ENCODE measurements at places on chromosomes 7 and 10.

DNA sequence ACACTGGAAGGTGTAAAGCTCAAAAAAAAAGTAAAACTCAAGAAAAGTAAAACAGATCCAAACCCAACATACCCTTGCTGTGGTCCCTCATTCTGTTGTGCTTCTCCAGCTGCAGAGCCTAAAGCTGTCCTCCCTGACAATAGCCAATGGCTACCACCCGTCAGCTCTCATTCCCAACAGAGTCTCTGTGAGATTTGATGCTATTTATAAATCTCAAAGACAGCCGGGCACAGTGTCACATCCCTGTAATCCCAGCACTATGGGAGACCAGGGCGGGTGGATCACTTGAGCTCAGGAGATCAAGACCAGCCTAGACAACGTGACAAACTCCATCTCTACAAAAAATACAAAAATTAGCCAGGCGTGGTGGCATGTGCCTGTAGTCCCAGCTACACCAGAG lies 116.0 kb downstream of the KMT2E start:
- no peak for DNase-seq

DNA sequence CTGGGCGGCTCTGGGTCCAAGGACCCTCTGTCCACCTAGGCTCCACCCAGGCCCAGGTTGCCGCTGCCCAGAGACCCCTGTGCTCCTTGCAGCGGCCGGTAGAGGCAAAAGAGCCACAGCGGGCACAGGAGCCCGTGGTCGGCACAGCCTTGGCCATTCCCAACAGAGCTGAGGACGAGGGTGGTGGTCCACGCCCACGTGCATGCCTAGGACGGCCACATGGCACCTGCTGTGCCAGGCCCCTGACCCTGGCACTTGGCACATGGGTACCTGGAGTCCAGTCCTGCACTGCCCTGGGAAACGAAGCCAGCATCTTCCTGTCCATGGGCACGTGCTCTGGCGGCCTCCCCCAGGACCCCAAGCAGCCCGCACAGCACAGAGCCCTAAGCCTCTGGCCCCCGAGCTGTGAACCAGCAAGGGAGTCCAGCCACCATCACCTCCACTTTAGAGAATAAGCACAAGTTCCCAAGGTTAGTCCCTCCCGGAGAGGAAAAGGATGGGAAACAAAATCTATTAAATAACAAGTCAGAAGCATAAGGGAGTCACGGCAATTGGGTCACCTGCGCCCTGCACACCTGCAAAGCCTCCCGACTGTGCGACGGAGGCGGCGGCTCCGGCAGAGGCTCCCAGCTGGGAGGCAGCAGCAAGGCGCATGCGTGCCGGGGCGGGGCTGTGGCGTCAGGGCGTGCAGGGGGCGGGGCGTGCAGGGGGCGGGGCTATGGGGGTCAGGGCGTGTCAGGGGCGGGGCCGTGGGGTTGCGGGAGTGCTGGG lies 59.1 kb downstream of the STK32C start:
- DNase-seq, result no peak

GRCh38 chr7:151725844-151726651 lies 150.9 kb downstream of the PRKAG2 start:
- peak; percentile 32 for DNase-seq

DNA sequence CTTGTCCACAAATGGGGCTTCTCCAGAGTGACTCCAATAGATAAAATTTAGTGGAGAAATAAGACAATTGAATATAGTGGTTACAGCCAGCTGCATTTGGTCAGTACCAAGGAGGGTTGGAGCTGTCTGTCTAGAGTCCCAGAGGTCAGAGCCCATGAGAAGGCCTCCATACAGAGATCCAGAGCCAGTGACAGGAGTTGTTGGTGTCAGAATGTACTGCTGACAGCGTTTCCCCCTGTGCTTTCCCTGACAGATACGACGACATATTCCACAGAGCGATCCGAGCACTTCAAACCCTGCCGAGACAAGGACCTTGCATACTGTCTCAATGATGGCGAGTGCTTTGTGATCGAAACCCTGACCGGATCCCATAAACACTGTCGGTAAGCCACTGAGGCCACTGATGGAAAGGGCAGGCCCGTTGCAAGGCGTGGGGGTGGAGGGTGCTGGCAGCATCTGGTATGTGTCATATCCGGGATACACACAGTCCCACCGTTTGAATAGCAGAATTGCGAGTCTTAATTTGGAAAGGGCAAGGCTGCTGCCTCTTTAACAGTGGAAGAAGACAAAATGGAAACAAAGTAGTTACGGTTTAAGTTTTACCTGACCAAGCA lies 483.6 kb downstream of the NRG3 start:
- no peak for DNase-seq

GRCh38 chr10:125003146-125003900 lies 61.4 kb downstream of the ZRANB1 start:
- no peak for DNase-seq

- DNase-seq, result no peak
Measured at GRCh38 chr7:112225006-112225405, 18.5 kb downstream of the ZNF277 start.

- DNase-seq, result no peak
Measured at GRCh38 chr10:119981826-119982225, 89.3 kb downstream of the SEC23IP start.

DNA sequence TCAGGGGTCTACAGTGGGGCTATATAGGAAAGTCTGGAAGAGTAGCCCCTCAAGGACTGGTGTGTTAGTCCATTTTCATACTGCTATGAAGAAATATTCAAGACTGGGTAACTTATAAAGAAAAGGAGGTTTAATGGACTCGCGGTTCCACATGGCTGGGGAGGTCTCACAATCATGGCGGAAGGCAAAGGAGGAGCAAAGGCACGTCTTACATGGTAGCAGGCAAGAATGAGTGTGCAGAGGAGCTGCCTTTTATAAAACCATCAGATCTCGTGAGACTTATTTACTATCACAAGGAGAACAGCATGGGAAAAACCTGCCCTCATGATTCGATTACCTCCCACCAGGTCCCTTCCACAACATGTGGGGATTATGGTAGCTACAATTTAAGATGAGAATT lies 3.0 kb downstream of the FKBP14 start:
- DNase-seq, result no peak

DNA sequence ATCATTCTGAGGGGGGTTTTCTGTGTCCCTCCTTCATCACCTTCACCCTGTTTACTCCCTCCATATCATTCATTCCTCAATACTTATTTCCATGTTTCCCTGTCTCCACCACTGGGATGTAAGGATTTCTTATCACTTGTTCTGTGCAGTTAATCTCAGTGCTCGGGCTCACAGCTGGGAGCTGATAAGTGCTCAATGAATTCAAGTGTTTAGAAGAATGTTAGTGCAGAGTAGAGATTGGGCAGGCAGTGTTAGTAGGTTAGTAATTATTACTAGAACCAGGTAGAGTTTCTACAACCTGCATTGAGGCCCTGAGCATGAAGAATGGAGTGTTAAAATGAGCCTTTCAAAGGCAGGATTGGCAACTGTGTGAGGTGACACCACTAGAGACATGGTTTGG lies 458.1 kb downstream of the AUTS2 start:
- DNase-seq, result no peak

DNA sequence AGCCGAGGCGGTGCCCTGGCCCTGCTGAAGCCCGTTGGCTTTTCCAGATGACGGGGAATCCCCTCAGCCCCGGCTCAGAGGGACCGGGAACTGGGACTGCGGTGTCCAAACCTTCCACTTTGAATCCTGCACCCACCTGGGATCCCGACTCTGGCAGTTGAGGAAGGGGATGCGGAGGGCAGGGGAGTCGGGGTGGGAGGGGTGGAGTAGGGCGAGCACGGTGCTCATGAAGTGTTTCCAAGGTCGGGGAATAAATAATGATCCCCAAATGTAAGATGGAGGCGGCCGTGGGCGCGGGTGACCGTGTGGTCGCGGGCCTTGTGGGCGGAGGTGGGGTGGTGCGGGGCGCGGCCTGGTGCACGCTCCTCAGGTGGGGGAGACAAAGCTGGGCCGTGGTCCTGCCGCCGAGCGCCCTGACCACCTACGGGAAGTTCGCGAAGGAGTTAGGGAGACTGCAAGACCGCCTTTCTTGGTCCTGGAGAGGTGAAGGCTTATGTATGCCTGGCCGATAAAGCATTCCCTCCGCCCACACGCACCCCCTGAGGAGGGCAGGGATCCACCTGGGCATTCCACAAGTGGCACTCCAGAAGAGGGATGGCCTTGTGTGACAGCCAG lies 1.4 kb downstream of the MTURN start:
- DNase-seq, result no peak

GRCh38 chr7:150375662-150376521 lies 3.2 kb upstream of the ZNF775 start:
- no peak for DNase-seq

GRCh38 chr10:128625926-128626325 lies 499.7 kb upstream of the MKI67 start:
- DNase-seq, result no peak

DNA sequence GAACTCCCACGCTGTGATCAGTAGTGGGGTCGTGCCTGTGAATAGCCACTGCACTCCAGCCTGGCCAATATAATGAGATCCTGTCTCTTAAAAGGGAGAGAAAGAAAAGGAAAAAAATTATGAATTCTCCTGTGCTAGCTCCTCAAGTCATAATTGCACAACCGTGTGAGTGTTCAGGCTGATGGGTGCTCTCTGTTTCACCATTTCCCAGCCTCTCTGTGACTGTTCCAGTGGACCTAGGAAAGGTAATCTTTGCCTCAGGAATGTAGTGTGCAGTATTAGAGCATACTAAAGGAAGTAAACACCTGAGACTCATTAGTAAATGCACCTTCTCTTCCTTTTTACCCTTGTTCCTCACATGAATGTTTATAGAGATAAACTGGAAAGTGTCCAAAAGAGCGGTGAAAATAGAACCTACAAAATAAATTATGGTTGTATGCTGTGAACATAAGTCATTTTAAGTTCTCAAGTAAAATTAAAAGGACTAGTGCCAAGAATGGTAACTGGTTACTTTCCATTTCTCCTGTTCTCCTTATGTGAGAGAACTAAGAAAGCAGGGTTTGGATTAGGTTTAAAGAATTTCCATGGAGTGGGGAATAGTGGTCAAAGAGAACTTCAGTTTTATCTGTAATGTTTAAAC lies 42.7 kb downstream of the INPP5F start:
- no peak for DNase-seq

DNA sequence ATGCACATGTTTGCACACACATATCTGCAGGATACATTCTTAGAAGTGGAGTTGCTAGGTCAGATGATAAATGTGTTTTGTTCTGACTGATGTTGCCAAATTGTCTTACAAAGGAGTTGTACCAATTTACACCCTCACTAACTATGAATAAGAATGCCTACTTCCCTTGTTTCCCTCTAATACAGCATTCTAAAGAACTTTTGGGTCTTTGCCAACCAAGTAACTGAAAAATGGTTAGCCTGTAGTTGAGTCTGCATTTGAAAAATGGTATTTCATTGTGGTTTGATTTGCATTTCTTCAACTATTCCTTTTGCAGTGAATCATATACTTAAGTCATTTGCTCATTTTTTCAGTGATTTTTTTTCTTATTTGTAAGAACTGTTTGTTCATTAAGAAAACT lies 48.4 kb downstream of the TMEM26 start:
- DNase-seq, result peak; percentile 45

DNA sequence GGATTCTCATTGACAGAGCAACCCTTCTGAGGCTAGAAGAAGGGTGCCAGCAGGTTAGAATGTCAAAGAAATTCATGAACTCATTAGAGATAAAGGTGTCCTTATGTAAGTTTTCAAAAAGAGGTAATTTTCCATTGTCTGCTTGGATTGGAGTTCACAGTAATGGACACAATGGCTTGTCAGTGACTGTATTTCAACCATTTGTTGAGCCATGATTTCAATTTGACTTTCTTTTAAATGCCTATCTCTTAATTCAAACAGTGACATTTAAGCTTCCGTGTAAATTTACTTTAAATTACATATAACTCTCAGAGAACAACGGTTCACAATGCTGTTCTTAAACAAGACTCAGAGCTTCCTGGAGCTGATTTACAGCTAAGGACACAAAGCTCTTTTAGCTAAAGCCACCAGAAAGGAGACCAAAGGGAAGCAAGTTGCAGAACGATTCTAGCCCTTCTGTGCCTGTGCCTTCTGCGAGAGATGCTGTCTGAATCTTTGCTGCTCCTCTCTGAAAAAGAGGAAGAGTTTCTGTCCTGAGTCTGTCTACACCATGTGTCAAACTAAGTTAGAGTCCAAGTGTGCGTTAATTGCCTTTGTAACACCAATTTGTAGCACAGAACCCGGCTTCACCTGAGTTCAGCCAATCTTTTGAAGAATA lies 42.2 kb upstream of the PFKP start:
- no peak for DNase-seq

- no peak for DNase-seq
Measured at GRCh38 chr10:78893217-78893616, 175.5 kb upstream of the ZMIZ1 start.

DNA sequence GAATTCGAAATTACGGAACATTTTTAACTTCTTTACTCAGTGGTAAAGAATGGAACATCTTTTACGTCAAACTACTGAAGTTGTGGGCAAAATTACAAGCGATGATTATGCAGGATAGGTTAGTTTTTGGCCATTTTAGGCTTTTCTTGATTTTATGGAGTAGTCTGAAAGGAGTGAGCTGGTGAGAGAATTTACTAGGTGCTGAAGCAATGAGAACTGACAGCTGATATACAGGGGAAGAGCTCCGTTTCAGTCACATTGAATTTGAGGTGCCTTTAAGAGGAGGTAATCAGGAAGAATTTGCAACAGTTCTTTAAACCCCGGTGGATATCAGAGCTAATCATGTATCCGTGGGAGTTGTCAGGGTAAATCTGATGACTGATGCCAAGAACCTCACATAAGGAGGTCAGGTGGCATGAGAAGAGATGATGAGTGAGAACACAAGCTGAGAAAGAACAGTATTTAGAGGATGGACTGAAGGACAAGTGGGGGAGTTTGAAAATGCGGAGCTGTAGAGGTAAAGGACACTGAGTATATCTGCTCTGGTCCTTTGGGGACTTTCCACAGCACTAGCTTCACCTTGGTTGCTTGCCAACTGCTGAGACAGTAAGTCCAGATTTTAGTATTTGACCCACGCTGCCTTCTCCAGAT lies 104.3 kb downstream of the AHR start:
- no peak for DNase-seq

GRCh38 chr10:18659819-18660535 lies 746 bp downstream of the ARL5B start:
- DNase-seq, result peak; percentile 23

DNA sequence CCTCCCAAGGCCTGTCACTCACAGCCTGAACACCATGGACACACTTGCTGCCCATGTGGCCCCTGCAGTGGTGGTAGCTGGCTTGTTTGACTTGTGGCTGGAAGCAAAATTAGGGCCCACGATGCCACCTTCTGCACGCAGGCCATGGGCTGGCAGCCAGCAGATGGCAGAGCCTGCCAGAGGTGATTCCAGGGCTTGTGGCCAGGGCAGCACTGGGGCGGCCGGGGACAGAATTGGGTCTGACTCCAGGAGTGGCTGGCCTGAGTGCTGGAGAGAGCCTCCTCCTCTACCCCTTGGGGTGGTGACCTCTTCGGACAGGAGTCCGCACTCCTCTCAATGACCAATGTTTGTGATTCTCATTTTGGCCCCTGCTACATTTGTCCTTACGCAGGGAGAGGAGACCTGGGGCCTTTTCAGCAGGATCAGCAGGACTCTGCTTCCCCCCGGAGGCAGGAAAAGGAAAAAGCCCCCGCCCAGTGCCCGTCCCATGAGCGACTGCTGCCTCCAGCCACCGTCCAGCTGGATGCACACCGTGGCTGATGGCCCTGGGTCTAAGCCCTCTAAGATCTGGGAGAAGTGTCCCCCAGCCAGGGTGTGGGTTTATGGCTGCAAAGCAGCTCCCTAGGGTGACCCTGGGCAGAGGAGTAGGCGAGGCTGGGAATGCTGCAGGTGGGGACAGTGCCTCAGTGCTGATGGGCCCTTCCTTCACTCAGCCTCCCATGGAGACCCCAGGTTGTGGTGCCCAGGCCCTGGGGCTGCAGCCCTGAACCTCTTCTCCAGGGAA lies 26.5 kb downstream of the DNAJB12 start:
- DNase-seq, result peak; percentile 47

Measured in HFFc6 (cell line).